ENCODE measurements at places on chromosomes 11 and 22.

- DNase-seq = no peak
Observed at GRCh38 chr11:81989093-81989492, 744.6 kb downstream of the FAM181B start.

- DNase-seq = no peak
Observed at GRCh38 chr22:36937319-36938027, 24.0 kb downstream of the CSF2RB start.

- no peak for DNase-seq
Observed at GRCh38 chr11:129315781-129316579, 59.7 kb upstream of the BARX2 start.

- DNase-seq = no peak
Observed at GRCh38 chr11:12007230-12007593, 1.2 kb downstream of the DKK3 start.

GRCh38 chr22:36225333-36225922 is 13.9 kb downstream of the APOL2 start:
- DNase-seq = no peak

- no peak for DNase-seq
Observed at GRCh38 chr22:28600546-28601143, 79.0 kb downstream of the TTC28 start.

GRCh38 chr11:121670805-121671282 is 218.1 kb upstream of the SORL1-AS1 start:
- no peak for DNase-seq

DNA sequence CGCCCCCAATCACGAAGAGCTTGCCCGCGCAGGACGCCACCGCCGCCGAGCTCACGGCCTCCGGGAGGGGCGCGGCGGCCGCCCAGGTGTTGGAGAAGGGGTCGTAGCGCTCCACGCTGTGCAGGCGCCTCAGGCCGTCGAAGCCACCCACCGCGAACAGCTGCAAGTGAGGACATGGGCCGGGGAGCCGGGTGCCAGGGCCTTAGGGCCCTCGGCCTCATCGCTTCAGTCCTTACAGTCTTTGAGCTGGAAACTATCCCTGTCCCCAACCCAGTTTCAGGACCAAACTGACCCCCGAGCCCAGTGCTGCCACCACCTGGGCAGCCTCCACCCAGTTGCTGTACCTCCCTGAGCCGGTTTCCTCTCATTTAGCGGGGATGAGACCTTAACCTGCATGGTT is 7.6 kb downstream of the KLHL35 start:
- no peak for DNase-seq

DNA sequence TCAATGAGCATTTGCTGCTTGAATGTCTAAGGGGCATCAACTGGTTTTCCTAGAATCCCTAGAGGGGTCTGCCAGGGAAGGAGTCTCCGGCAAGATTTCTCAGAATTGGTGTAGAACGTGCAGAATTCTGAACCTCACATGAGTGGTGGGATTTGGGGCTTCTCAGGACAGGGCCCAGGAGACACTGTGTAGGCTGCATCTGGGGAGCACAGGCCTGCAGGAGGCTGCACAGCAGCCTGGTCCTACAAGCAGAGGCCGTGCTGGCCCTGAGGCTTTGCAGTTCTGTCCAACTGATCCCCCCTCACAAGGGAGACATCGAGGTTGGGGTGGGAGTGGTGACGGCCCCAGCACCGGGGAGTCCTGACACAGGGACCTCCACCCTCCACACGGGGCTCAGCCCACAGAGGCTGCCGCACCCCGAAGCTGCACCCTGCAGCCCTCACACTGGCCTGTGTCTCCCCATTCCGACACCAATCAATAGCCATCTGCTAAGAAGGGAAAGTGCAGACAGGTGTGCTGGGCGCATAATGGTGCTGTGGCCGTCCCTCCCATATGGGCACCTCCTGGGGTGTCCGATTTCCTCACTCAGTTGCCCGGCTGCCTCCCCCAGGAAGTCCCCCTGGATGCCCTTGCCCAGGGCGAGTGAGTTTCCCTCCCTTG is 688.1 kb downstream of the BRD1 start:
- no peak for DNase-seq

GRCh38 chr11:12052676-12053605 is 44.5 kb upstream of the DKK3 start:
- DNase-seq = no peak

- no peak for DNase-seq
Observed at GRCh38 chr11:32396991-32397390, 38.3 kb downstream of the WT1 start.

DNA sequence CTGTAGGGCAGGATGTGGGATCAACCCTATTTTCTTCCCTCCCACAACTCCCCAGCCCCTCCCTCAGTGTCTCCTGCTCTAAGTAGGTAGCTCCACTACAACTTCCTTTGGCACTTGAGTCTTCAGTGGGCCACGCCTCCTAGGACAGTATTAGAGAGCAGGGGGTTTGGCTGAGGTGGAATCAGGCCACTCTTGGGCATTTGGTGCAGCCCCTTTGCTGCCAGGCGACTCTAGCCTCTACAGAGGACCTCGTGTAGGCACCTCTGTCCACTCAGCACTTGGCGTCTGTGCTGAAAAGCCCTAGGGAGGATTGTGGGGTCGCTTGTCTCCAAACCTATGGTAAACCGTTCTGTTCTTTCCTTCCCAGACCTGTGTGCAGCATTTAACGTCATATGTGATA is 2.7 kb downstream of the FADD start:
- DNase-seq = no peak

GRCh38 chr22:42680648-42681047 is 31.5 kb upstream of the CYB5R3 start:
- DNase-seq = no peak

DNA sequence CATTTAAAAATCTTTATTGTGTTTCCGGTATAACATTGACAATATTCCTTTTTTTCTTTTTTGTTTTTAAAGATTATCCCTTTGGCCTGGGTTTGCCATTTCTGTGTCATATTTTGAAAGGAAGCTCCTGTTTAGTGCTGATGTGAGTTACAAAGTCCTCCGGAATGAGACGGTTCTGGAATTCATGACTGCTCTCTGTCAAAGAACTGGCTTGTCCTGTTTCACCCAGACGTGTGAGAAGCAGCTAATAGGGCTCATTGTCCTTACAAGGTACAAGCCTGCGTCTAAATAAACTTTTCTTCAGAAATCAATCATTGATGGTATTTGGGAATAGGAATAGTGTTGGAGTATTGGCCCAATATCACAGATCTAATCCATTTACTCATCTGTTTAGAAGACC is 19.8 kb downstream of the PIWIL4 start:
- no peak for DNase-seq

DNA sequence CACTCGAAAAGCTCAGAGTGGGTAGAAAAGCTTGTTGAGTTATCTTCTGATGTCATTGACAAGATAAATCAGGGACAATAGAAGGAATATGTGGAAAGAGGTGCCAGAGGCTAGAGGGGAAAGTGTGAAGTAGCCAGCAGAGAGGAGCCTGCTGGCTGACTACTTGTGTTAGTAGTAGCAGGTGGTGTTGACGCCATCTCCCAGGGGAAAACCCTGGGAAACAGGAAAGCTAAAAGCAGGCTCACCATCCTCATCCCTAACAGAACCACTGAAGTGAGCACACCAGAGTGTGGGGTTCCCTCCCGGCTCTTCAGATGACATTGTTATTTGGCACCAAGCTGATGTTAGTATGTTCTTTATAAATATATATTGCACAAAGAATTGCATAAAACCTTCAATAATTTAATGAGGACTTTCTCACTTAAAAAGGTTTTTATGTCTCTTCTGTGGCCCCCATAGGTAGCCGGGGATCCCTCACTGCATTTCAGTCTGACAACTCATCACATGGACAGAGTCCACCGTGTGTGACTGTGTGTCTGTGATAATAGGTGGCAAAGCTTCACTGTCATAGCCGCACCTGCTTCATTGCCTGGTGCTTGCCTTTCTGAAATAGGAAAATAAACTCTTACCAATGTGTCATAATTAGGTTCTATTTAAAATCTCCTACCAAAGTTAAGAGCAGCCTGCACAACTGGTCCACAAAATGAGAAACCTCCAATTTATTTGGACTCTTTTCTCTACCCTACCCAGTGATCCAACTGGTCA is 63.2 kb upstream of the TOP3B start:
- no peak for DNase-seq

DNA sequence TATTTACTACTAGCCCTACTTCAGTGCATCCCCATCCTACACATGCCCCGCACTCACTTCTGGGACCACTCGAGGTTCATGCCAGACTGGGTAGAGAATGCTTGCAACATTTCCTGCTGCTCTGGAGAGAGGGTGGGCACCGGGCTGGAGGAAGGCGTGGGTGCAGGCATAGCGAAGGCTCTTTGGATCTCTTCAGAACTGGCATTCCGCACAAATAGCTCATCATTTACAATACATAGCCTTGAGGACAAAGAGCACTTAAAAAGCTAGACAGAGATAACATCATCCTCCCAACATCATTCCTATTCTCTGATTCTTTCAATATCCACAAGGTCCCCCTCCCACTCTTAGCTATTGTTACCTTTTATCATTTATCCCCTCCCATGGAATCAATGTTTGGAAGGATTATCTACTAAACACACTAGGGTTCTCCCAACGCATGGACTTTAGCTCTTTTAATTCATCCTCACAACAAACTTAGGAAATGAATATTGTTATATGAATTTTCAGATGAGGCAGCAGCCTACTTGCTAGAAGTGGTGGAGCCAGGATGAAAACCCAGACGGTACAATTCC is 2.5 kb upstream of the TMEM223 start:
- DNase-seq = no peak

- DNase-seq = no peak
Observed at GRCh38 chr22:45162531-45162930, 1.2 kb upstream of the NUP50 start.

DNA sequence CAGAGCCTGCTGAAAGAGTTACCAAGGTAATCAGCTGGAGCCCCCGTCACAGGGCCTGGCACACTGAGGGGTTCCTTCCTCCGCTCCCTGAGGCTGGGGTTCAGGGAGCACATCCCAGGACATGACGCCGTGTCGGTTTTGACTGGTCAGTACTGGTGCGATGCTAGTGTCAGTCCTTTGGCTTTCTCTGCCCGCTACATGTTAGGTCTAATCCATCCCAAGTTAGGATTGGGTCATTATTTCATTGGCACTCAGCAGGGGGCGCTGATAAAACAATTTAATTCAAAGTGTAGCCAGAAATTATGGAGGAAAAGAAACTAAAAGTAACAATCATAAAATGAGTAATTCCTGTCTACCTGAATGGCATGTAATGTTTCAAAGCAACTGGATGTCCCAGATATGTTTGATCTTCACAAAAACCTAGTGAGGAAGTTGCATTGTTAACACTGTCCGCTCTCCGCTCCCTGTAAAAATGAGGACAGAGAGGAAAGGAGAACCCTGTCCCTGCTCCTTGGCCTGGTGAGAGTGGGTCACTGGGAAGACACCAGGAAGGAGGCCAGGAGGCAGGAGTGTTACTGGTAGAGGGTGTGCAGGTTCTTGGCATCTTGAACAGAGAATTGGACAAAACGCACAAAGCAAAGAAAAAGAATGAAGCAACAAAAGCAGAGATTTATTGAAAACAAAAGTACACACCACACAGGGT is 27.1 kb downstream of the TSKU start:
- no peak for DNase-seq

GRCh38 chr11:8095806-8096522 is 15.0 kb downstream of the TUB start:
- no peak for DNase-seq

GRCh38 chr11:59814021-59814420 is 3.4 kb upstream of the MRPL16 start:
- DNase-seq = no peak

DNA sequence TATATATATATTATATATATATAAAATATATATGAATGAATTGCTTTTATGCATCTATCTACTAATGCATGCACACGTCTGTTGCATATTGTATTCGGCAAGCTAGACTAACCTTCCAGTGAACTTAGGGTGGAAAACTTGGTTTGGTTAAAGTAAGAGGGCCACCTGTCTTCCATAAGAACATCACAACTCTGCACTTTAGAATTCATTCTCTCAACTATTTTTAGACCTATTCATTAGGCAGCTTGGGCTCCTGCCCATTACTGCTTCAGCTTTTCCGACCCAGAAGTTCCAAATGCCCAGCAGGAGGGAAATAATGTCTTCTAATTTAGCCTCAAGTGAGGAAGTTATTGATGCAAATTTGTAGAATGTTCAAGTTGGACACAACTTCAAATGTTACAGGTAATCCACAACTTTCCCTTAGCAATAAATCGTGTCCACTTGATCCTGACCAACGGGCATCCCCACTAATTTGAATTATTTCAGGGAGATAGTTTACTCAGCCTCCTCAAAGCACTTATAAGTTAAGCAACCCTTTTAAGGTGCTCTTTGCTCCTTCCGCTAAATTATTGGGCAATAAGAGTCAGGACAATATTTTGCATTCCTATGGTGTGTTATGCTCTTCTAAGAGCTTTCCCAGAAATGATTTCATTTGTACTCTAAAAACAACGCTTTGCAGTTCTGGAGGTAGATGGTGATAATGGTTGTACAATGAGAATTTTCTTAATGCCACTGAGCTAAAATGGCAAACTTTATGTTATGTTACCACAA is 132.3 kb downstream of the OPCML start:
- no peak for DNase-seq

DNA sequence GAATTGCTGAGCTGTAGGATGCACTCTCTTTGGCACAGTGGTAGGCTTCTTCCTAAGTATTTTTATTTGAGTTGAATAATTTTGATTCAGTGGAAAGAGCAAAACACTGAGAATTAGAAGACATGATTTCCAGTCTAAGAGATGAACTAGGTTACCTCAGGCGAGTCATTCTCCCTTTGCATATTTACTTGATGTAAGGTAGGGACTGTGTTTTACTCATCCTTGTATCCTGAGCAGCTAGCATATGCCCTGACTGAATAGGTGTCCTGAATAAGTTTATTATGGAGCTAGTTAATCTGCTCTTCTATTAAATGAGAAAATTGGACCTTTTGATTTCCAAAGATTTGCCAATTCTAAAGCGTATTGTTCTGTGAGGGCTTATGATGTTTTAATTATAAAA is 50.7 kb downstream of the STIM1 start:
- no peak for DNase-seq

DNA sequence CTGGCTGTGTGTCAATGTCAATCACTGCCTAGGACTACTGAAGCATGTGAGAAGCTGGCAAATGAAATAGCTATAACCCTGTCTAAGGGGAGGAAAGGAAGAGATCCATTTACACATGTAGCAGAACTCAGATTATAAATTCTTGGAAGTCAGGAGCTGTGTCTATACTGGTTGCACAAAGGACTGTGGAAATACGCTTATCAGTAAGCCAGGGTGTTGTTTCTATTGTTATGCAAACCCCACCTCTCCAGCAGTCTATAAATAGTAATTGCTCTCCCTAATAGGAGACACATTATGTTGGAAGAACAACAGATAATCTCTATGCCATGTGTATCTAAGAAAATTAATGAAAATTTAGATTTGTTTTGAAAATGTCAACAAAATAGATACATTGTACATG is 693.4 kb upstream of the CCDC90B start:
- no peak for DNase-seq

- DNase-seq = no peak
Observed at GRCh38 chr11:122367809-122368231, 251.8 kb upstream of the BLID start.

- DNase-seq = no peak
Observed at GRCh38 chr22:49297871-49298721, 529.6 kb downstream of the BRD1 start.

GRCh38 chr11:123751781-123752180 is 2.5 kb downstream of the OR6X1 start:
- DNase-seq = no peak

Measured in stimulated activated CD4-positive, alpha-beta T cell treated with anti-CD3 and anti-CD28 coated beads, Interleukin-1b, Interleukin-23, amount 100 ng/mL, for 1 hour (primary cell).